ENCODE measurements at places on chromosomes 5 and 9.

DNA sequence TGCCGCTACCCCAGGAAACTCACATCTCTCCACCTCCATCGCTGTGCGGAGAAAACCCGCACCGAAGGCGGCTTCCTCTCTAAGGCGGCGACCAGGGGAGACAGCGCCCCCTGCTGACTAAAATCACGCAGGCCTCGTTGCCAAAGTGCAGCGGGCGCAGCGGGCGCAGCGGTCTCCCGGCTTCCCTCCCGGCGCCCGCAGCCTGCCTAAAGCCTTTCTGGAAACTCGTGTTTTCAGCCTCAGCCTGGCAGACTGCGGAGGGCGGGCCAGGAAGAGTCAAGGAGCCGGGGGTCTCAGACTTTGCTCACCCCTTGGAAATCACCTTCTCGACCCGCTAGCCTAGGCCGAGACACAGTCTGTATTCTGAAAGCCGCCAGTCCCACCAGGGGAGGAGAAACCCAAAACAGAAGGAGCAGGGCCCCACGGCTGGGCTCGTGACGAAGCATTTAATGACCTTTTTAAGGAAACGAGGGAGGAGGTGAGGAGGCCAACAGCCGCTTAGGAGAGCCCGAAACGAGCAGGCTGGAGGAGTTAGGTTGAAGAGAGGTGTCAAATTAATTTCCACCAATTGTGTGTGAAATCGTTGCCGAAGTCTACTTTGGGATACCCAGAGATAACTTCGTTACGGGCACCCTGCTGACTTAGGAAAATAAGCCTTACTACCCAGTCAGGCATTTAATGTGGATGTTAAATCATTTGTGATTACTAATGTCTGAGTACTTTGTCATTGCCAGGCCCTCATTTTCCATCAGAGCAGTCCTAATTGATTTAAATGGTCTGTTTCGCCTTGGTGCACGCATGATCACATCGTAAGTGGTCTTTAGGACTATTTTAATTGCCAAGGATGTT, 7.3 kb upstream of the FOXB2 start:
- DNase-seq = no peak

- DNase-seq = no peak
Observed at GRCh38 chr5:176954050-176954449, 52.5 kb downstream of the UIMC1 start.

GRCh38 chr9:3124001-3124400, 280.1 kb upstream of the PUM3 start:
- DNase-seq = no peak

DNA sequence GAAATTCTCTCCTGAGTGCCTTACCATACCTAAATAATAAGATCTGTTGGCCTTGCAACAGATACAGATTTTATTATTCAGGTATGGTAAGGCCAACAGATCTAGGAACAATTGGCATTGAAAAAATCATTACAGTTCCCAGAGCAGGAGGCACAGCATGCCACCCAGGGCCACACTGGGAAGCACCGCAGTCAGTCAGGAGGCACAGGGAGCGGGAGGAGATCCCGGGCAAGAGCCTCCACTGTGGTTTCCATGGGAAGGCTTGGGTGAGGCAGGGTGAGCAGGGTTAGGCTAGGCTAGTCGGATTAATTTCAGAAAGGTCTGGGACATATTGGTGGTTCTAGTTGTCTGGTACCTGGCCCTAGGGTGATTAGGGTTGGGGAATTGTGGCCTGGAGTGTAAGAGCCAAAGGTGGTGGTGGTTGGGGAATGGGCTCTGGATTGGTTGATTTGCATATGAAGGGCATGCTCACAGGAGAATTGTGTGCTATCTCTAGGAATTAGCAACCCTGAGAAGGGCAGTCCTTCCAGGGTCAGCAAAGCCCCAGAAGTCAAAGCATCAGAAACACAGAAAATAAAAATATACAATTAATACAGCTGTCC, 111.4 kb downstream of the PDE8B start:
- no peak for DNase-seq

DNA sequence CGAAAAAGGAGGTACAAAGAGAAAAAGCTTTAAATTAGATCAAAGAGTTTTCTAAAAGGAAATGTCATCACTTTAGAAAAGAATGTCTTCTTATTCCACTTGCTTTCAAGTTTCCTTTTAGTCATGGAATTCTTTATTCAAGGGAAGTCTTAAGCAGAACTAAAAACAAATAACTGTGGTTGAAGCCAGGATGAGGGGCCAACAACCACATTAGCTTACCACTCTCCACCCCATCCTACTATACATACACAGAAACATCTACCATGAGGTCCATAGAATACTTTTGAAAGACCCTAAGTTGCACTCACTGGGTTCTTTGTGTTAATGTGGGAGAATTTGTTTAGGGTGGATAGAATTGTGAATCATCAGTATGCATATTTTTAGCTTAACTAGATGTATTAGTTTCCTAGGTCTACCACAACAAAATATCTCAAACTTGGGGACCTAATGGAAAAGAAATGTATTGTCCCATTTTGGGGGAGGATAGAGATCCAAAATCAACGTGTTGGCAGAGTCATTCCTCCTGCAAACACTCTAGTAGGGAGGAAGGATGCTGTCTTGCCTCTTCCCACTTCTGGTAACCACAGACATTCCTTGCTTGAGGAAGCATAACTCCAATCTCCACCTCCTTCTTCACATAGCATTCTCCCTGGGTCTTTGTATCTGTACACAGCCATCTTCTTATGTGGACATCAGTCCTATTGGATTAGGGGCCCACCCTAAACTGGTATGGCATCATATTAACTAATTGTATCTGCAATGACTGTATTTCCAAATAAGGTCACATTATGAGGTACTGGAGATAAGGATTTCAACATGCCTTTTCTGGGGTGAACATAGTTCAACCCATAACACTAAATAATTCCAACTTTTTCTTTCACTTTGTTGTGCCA, 239.4 kb downstream of the LURAP1L start:
- no peak for DNase-seq

DNA sequence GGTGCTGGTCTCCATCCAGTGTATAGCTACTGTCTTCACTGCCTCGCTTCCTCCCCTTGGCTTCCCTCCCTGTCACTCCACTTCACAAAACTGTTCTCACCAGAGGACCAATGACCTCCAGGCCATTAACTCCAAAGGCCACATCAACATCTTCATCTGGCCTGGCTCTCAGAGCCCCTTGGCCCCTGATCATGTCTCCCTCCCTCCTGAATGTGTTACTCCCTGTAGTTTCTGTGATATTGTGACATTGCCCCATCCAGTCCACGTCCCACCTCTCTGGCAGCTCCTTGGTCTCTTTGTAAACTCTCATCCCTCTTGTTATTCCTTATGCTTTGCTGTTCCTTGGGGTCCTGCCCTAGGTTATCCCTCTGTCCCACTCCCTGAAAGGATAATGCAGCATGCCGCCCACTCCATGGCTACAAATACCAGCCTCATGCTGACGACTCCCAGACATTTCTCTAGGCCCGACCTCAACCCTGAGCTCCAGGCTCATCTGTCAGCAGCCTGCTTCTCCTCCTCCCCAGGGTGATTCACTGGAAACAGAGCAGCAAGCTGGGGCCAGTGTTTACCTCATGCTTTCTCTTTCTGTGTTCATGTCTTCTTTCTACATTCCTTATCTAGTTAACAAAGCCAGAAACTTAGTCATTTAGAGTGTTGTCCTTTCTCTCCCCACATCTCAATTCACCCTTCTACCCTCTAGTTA, 312.2 kb downstream of the SPOCK1 start:
- no peak for DNase-seq

DNA sequence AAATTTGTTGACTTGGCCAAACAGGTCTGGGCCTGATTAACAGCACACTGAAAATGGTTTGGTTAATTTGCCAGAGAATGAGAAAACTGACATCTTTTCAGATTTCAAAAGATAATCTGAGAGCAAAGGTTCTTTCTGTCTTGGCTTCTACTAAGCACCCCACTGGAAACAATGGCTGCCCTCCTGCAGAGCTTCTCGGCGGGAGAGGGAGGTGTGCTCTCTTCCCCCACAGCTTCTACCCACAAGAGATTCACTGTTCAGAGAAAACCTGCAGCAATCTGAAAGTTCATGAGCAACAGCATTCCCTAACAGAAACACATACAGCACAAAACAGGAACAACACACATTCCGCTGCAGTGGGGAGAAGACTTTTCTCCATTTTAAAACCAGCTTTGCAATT, 3.0 kb downstream of the DNAH5 start:
- no peak for DNase-seq

DNA sequence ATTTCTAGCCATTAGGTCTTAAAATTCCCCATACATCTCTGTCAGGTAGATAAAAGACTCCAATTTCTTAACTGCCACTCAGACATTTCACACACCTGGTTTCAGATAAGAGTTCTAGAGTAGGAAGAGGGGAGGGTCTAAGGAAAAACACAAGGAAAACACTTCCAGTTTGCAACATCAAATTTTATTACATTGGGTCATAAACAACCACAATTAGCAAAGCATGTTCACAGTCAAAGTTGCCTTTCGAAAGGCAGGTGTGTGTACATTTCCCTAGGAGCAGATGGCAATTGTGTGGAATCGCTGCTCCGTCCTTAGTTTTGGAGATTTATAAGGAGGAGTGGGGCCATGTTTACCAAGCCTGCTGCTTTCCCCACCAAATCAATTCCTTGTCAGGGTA, 120.8 kb downstream of the DMRT2 start:
- DNase-seq = no peak

DNA sequence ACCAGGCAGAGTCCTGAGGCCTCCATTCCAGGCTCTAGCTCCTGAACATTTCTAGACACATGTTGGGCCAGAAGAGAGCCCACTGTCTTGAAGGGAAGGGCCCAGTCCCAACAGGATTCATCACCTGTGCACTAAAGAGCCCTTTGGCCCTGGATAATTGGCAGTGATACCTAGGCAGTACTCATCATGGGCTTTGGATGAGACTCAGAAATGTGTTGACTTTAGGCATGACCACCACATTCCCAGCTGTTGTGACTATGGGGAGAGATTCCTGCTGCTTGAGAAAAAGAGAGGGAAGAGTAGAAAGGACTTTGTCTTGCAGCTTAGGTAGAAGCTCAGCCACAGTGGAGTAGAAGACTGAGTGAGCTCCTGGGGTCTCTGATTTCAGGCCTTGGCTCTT, 138.4 kb upstream of the DAPK1 start:
- no peak for DNase-seq

DNA sequence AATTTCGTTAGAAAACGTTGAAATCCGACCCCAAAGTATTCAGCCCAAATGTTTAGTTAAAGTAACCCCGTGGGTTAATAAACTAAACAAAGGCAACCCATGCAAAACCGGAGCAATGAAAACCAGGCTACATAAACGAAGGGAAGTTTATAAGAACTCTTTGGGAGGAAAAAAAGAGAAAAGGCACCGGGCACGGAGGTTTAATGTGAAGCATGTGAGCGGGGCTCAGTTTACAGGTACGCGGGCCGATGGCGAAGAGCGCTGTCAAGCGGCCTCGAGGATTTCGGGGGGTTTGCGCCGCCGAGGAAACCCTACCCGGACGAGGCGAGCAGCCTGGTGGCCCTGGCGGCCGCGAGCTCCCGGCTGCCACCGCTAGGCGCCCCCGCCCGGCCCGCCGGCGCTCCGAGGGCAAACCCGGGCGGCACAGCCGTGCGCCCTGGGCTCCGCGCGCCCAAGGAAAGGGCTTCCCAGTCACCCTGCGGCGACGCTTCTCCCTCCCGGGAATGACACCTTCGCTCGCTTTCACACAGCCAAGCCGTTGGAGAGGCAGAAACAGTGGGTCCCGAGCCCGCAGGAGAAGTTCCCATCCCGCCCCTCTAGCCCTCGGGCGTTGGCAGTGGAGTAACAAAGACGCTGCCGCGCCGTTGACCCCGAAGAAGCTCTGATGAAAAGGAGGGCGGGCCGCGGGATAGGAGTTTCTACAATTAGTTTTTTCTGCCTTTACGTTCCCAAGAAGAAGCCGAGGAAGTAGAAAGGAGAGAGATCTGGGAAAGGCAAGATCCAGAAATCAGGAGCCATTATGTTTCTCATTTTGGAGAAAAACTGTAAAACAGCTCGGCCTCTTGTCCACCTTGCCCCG, 126.0 kb downstream of the TMEM174 start:
- no peak for DNase-seq

- no peak for DNase-seq
Observed at GRCh38 chr9:137112564-137113384, 1.8 kb downstream of the DPP7 start.

DNA sequence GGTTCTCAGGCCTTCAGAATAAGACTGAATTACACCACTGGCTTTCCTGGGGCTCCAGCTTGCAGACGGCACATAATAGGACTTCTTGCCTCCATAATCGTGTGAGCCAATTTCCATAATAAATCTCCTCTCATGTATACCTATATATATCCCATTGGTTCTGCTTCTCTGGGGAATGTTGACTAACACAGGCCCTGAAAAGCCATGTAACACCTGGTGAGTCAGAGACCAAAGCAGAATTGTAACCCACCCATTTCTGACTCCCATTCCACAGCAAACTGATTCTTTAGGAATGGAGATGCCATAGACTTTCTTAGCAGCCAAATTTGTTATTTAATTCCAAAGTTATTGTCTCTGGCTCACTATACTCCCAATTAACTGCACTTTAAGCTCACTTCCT, 85.4 kb upstream of the AGXT2 start:
- DNase-seq = no peak

DNA sequence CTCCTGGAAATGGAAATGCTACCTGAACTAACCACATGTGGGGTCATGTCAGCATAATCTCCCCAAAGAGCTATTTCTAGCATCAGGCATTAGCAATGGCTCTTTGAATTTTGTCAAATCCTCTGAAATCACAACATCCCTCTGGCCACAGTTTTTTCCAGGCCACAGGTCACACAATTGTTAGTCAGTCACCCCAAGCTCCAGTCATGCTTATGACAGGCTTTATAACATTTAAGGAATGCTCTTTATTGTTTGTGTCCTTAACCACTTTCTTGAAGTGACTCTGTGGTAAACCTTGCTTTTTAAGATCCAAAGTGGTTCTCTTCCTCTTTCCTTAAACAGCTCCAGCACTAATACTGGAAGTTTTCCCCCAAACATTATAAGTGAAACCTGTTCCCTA, 169.2 kb upstream of the HMHB1 start:
- no peak for DNase-seq

DNA sequence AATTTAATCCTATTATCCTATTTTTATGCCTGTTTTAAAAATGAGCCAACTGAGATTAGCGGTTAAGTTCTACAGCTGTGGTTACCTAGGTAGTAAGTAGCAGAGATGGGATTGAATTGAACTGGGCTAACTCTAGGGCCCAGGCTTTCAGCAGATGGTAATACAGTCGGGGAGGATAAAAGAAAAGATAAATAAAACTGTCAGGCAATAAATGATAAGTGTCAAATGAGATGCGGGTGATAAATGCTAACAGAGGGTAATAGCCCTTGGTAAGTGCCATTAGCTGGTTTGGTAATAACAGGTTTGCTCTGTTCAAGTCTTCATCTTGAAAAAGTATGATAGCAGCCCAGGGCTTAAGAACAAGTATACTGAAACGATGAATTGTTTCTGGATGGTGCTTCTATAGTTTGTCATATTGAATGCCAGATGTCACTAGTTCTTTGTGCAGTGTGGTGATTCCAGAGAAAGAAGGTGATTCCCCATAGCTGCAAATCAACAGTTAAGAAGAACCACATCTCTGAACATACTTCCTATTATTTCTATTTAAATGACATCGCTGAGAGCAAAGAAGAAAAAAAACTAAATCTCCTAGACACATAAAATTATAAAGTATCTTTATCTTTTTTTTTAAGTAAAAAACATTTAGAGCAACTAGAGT, 360.8 kb upstream of the PANK3 start:
- DNase-seq = no peak

- peak; percentile 88 for DNase-seq
Observed at GRCh38 chr5:142803428-142804125, 33.4 kb downstream of the ARHGAP26 start.

GRCh38 chr5:158080112-158080511, 221.2 kb upstream of the CLINT1 start:
- DNase-seq = no peak

Data from GF-D8 (cell line).